Kidney capillary endothelial cell (primary cell): ENCODE measurements at places on chromosomes 4 and X.

DNA sequence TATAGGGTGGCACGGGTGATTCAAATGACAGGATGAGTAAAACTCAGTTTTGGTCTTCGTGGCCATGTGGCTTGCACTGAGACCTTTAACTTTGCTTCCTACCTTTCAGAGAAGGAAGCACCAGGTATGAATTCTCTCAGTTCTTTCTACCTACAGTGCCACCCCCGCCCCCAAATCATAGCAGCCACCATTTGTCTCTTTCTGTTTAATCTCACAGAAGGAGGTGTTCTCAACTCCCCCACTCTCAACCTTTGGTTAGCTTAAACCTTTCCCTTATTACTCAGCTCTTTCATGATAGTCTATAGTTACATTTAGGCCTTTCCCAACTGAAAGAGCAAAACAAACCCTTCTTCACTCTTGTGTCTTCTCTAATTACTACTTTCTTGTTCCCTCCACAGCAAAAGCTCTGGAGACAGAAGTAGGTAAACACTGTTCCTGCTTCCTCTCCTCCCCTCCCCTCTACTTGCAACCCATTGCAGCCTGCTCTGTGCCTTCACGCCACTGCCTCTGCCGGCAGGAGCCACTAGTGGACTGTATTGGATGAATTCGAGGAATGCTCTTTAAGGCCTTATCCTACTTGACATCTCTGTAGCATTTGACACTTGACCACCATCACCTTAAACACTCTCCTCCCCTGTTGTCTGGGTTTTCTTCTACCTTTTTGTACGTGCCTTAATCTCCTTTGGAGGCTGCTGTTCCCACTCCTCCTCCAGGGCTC is 123.7 kb downstream of the AFF1 start:
- DNase-seq, result no peak

DNA sequence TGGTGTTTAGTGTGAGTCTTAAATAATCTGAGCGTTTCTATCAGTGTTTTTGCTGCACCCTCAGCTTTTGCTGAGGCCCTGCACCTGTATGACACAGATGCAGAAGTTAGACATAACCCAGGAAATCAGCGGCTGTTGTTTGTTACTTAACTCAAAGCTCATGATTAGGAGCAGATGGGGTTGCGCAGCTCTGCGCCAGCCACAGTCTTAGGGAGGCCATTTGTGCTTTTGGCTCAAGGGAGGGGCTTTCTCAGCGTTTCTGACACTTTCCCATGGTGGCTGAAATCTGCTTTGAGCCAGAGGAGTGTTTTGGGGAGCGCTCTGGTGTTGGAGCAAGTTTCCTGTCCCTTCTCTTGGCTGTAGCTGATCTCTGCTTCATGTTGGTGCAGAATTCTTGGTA is 433.8 kb downstream of the NAF1 start:
- DNase-seq, result no peak

DNA sequence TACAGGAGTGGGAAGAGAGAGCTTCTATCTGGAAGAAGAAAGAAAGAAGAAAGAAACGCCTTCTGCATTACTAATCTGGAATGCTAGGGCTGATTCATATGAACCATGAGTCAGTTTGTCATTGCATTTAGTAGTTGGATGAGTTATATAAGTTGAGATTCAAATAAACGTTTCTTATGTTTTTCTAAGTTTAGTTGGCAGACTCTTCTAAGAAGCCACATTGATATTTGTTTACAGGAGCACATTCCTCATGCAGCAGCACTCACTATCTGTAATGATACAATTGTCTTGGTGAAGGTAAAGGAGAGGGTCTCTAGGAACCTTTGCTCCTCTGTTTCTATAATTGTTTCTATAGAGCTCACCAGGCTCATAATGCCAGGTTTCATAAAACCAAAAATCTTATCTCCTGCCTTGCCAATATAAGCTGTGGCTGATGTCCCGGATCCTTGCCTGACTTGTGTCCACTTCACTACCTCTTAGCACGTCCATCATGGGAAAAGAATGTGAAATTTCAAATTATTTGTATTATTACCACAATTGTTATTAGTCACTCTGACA is 39.5 kb downstream of the HOPX start:
- DNase-seq, result peak; percentile 80

- peak; percentile 49 for DNase-seq
Observed at GRCh38 chr4:123452616-123453015, 56.0 kb downstream of the SPRY1 start.

GRCh38 chr4:93461541-93461940 is 367.0 kb upstream of the ATOH1 start:
- no peak for DNase-seq

DNA sequence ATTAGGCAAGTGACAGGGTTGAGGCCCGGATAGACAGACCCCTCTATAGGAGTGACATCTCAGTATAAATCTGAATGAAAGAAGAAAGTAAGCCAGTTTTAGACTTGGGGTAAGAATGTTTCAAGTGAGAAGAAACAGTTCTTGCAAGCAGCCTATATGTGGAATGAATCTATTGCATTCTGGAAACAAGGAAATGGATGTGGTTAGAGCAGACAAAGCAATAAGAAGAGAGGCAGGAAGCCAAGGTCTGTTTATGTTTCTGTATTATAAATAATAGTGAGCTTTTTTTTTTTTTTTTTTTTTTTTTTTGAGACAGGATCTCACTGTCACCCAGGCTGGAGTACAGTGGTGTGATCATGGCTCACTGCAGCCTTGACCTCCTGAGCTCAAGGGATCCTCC is 255.8 kb downstream of the UNC5C start:
- DNase-seq, result no peak

GRCh38 chr4:32191961-32192360 is 1471.8 kb downstream of the PCDH7 start:
- DNase-seq, result no peak

DNA sequence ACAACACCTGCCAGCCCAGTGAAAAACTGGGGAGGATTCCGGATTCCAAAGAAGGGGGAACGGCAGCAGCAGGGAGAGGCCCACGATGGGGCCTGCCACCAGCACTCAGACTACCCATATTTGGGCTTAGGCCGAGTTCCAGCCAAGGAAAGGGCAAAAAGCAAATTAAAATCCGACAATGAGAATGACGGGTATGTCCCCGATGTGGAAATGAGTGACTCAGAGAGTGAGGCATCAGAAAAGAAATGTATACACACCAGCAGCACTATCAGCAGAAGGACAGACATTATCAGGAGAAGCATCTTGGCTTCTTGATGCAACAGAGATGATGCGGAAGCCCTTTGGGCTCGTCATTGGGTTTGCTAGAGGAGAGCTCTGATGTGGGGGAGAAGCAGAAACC is 62.4 kb downstream of the JADE1 start:
- DNase-seq, result no peak

DNA sequence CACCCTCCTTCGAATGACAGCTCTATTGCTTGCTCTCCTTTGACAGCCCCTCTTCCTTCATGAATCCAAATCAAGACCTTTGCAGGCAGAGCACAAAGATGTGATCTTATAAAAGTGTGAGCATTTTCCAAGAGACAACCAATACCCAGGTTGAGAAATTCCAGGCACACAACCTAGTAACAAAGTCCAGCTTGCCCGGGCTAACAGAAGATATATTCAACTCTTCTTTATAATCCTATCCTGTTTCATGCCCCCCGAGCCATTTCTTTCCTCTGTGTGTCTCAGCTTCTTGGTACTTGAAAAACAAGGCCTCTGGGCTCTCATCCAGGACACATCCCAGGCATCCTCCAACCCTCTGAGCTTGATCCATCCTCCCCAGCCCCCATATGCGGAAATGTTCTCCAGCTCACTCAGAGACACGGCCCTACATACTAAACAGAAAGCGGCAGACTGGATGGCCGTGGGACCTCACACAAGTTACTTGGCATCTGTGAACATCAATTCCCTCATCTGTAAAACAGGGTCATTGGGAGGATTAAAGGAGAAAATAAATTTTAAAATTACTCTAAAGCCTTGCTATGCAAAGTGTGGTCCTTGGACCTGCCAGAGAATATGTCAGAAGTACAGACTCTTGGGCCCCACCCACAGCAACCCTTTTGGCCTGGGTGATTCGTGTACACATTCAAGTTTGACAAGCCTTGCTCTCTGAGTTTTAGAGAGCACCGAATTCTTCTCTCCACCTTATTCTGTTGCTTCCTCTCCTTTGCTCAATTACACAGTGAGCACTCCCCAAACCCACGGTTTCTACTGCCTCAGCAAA is 627.0 kb downstream of the BCOR start:
- DNase-seq, result no peak

- DNase-seq, result no peak
Observed at GRCh38 chr4:256492-256891, 48.8 kb downstream of the ZNF732 start.

GRCh38 chr4:110275871-110276270 is 77.5 kb upstream of the ELOVL6 start:
- DNase-seq, result no peak

- DNase-seq, result peak; percentile 42
Observed at GRCh38 chr4:54539500-54540029, 118.2 kb upstream of the KIT start.

- no peak for DNase-seq
Observed at GRCh38 chr4:33116871-33117270, 2396.7 kb downstream of the PCDH7 start.

DNA sequence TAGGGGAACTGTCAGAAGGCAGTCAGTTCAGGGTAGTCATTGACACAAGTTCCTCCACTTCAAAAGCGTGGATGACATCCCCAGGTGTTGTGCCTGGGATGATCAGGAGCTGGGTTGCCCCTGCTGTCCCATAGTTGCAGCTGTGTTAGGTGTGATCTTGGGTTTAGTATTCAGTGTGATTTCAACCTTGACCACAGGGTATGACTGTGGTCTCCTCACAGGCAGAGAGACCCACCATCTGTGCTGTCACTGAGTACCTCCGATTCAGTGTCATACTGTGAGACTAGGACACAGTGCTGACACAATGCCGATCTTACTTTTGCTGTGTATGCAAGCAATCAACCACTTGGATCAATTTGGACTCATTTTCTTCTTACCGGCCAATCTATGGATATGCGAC is 25.2 kb downstream of the FOXR2 start:
- no peak for DNase-seq

GRCh38 chr4:160947653-160948052 is 1216.1 kb downstream of the FSTL5 start:
- DNase-seq, result no peak

DNA sequence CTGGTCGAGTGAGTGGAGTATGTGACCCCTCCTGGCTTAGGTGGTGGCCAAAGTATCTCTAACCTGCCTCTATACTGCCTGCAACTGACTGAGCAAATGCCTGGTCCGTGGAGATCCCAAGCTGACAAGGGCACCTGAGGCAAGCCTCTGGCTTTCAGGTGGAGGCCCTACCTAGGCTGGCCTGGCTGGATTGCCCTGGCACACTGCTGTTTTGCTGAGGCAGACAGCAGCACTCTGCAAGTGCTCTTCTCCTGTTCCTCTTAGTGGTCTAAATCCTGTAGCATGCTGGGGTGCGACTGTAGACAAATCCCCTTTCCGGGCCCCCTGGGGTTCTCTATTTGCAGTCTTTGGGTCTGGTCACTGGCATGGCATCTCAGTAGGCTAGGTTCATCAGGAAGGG is 44.8 kb downstream of the PNMA5 start:
- DNase-seq, result no peak
